ENCODE measurements at places on chromosomes 1 and 21. TPM values are rescaled to one million over a fixed set of nuclear protein-coding genes. Genes with fewer than 3 reads are reported as not detected.
A peak's percentile ranks its signal among the peaks of the same experiment; 100 is the strongest.

Gene DCST2
- total RNA-seq, result 0.83 TPM

Gene SH2D5
- total RNA-seq, result 13.8 TPM

DNA sequence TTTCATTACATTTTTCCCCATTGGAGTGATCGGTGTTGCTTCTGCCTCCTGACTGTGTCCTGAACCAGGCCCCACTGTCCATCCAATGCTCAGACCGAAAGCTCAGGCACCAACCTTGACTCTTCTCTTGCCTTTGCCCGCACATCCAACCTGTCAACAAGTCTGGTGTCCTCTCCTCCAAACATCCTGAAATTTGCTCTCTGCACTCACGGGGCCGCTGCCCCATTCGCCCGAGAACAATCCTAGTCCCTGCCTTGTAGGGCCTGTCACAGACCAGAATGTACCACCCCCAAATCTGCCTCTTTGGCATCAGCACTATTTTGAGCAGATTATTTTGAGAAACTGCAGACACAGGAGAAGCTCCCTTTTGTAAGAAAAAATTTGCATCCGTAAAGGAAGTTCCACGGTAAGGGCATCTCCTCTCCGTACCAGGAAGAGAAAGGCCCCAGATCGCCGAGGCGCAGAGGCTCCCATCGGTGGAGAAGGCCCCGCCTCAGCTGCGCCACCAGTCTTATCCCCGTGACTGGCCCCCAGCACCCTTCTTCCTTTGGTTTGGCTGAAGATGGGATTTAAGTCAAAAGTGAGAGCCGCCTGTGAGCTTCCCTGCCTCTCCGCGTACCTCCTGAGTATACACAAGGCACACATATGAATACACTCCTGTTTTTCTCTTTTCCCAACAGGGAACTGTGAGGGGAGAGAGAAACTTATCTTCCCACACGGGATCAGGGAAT, 7.1 kb downstream of the MORN1 start:
- no peak for DNase-seq
- 0 out of 2 replicates have a peak overlapping the region, but pooled peaks have one; percentile 47 for H3K27ac ChIP-seq
- H3K4me1 ChIP-seq, result no peaks in the 10 kb centered on the region
- H3K27me3 ChIP-seq, result no peaks in the 10 kb centered on the region
- H3K36me3 ChIP-seq, result no peaks in the 10 kb centered on the region

DNA sequence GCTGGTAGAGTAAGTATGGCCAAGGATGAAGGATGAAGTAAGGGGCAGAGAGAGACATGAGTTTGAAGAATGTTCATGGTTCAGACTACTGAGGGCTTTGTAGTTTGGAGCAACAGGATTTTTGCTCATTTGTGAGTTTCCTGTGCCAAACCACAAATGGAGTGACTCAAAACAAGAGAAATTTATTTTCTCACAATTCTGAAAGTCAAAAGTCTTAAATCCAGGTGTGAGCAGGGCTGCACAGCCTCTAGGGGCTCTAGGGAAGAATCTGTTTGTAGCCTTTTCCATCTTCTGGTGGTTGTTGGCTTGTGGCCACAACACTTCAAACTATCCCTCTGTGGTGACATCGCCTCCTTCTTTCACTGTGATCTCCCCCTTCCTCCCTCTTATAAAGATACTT, 58.9 kb downstream of the RHOU start:
- no peak for DNase-seq
- 0 out of 2 replicates have a peak, but pooled peaks cover 3% of the 10 kb centered on the region for H3K4me1 ChIP-seq
- H3K4me3 ChIP-seq, result no peak overlapping the region
- H3K36me3 ChIP-seq, result no peaks in the 10 kb centered on the region

GRCh38 chr1:226158457-226158856, 28.1 kb downstream of the ACBD3 start:
- H3K4me1 ChIP-seq, result no peaks in the 10 kb centered on the region
- H3K4me3 ChIP-seq, result no peak overlapping the region
- H3K27me3 ChIP-seq, result no peaks in the 10 kb centered on the region
- no peak overlapping the region for H3K27ac ChIP-seq

Gene RPTN
- not detected for total RNA-seq

DNA sequence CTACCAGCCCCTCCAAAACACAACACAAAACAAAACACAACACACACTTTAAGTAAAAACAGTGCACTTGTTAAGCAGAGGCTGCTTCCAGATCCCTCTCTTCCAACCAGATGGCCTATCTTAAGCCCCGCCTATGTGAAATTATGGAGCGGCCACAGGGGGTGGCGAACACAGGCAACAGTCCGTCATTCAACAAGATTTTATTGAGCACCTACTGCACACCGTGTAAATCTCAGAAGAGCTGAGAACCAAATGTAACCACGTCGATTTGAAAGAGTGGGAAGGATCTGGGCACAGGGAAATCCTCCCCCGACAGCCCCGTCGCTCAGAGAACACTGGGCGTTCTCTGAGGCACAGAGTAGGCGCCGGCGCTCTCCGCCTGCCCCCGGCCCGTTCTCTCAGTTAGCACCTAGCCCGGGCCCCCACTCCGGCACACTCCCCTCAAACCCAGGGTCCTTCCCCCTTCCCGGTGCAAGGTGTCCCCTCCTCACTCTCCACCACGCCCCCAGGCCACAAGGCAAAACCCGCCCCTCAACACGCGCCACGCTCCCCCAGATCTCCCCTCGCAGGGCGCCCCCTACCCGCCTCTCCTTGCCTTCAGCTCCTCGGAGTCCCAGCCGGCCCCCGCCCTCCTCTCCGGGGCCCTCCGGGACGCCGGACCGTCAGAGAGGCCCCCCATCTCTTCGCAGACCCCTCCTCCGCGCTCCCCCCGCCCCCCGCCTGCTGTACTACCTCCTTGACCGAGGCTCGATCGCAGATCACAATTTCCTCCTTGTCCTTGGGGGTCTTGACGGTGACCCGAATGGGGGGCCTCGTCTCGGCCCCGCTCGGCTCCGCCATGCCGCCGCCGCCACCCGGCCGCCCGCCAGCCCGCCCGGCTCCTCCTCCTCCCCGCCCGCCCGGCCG, 483 bp downstream of the UBQLN4 start:
- peak overlapping the region; percentile 98 for H3K4me3 ChIP-seq
- peaks cover 26% of the 10 kb centered on the region for H3K36me3 ChIP-seq
- H3K4me1 ChIP-seq, result peaks cover 15% of the 10 kb centered on the region
- DNase-seq, result peak; percentile 91

Gene PRAMEF6
- total RNA-seq, result not detected

DNA sequence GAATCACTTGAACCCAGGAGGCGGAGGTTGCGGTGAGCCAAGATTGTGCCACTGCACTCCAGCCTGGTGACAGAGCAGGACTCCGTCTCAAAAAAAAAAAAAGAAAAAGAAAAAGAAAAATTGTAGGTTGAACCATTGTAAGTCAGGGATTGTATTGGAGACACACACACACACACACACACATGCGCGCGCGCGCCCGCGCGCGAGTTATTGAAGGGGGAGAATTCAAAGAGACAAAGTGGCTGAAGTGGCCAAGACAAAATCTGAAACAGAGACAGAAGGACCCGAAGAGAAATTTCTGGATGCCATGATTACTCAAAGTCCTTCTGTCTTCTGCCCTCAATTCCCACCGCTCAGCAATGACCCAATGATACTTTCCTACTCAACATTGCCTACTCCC, 3.7 kb upstream of the KLHDC9 start:
- peaks cover 6% of the 10 kb centered on the region for H3K27me3 ChIP-seq
- no peak for DNase-seq
- no peaks in the 10 kb centered on the region for H3K36me3 ChIP-seq
- no peak overlapping the region for H3K4me3 ChIP-seq
- H3K27ac ChIP-seq, result no peak overlapping the region
- peaks cover 6% of the 10 kb centered on the region for H3K4me1 ChIP-seq

DNA sequence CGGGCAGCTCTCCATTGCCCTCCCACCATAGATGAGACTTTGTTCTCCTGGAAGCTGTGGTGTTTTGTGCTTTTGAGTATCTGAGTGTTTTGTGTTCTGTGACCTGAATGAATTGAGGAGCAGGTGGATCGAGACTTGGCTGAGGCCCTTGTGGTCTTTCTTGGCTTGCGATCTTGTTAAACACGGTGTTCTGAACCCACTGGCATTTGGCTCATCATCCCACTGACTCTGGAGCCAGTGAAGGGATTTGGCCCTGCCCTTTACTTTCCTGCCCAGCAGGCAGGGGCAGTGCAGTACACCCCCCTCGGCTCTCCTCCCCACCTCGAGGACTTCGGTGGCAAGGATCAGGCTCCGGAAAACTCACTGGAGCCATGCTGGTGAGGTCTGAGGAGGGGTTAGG, 30.6 kb downstream of the PKNOX1 start:
- H3K4me1 ChIP-seq, result peaks cover 34% of the 10 kb centered on the region
- H3K27ac ChIP-seq, result peak overlapping the region; percentile 4
- H3K27me3 ChIP-seq, result no peaks in the 10 kb centered on the region
- peaks cover 63% of the 10 kb centered on the region for H3K36me3 ChIP-seq
- no peak for DNase-seq
- no peak overlapping the region for H3K4me3 ChIP-seq

All from WTC11 (cell line).